T-helper 2 cell treated with Interferon-gamma antibody and Interleukin-4, amounts not matched to agents 5 μg/mL and 100 μg/mL, for 36 hours (primary cell): ENCODE measurements at places on chromosomes 2 and 18.

GRCh38 chr2:206260188-206261012, 14.1 kb upstream of the ZDBF2 start:
- DNase-seq: no peak

GRCh38 chr2:218897394-218898108, 16.9 kb downstream of the WNT10A start:
- DNase-seq: peak; percentile 38

GRCh38 chr2:31227711-31228125, 6.2 kb upstream of the EHD3 start:
- DNase-seq: no peak

DNA sequence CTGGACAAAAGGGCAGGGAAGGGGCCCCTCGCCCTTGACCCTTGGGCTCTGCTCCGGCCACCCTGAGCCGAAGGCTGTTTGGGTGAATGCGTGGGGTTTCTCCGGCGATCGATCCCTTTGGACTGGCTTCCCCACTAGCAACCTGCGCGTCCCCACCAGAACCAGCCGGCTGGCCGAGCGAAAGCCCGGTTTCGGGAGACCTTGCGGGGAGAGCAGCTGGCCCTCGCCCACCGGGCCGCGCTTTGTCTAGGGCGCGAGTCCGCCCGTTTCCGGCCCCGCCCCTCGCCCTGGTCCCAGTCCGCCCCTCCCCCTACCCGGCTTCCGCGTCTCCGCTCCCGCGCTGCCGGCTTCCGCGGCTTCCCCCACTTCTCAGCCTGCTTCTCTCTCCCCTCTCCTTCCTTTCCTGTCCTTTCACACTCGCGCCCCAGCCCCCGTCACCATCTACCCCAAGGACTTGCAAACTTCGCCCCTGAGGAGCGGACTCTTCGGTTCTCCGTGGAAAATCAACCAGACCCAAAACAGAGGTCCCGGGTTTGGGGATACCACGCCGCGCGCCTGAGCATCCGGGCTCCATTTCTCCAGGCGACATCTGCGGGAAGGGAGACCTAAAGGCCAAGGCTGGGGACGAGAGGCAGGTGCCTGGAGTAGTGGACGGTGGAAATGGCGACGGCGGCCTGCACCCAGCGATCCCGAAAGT, 48.0 kb upstream of the ATP6V1B1 start:
- DNase-seq: peak; percentile 42

GRCh38 chr2:30031184-30031583, 109.8 kb upstream of the ALK start:
- DNase-seq: no peak

DNA sequence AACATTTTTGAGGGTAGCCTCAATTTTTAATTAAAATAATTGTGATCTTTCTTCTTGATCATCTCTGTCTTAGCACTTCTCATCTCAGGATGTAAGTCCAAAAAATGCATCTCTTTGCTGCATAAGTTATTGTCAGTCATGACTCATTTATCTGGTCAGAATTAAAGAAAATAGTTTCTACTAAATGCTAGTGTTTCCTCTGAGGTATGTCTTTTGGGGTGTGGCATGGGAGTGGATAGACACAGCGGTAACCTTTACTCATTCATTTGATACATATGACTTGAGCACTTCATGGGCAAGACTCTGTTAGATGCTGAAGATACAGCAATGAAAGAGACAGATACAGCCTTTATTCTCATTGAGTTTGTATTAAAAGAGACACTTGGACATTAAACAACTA, 284.7 kb downstream of the IRS1 start:
- no peak for DNase-seq

- no peak for DNase-seq
Observed at GRCh38 chr18:379681-380330, 112.0 kb upstream of the THOC1 start.

DNA sequence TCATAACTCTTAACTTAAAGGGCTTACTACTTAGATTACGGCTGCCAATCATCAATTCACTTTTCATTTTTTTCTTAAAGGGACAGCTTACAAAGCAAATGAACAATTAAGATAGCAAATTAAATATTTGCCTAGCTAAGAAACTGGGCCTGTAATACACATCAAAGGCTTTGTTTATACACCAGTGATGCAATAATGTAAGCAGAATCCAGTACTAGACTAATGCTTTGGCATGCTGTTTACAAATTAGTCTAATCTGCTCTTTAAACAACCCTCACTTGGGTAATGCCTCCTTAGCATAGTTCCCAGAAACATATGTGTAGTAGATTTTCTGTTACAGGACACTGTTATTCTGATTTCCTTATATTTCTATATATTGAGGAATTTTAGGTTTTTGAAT, 105.8 kb downstream of the ARHGAP28 start:
- no peak for DNase-seq

- no peak for DNase-seq
Observed at GRCh38 chr2:100623930-100624329, 61.1 kb downstream of the PDCL3 start.

DNA sequence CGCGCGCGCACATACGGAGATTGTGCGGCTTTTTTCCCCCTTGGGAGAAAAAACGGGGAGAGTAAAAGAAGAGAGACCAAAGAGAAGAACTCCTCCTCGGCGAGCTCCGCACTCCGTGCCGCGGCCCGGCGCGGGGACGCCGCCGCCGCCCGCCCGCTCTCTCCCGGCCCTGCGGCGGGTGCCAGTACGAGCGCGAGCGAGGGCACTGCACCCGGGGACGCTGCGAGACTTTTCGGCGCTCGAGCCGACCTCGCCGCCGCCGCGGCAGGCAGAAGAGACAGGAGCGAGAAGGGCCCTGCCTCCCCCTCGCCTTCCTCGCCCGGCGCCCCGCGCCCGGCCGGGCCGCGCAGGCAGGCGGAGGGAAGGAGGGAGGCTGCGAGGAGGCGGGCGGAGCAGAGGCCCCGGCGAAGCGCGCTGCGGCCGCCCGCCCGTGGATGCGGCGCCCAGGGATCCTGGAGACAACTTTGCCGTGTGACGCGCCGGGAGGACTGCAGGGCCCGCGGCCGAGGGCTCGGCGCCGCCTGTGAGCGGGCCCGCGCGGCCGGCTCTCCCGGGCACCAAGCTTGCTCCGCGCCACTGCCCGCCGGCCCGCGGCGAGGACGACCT, 857 bp upstream of the INHBB start:
- no peak for DNase-seq

GRCh38 chr2:135664623-135665068, 77.0 kb upstream of the UBXN4 start:
- no peak for DNase-seq

DNA sequence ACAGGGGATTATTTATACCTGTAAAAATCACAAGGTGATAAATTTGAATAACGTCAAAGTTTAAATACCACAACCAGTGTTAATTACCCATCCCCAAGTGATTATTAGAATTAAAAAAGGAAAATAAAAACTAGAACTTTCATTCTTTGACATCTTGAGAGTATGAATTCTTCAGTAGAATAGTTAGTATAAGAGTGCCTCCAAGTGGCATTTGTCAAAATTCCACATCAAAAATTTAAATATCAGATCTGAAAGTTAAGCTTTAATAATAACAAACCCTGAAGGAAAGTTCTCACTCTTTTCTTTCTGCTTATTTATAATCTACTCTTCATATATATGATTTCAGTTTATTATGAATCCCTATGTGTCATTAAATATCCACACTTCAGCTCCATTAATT, 273.7 kb upstream of the KYNU start:
- no peak for DNase-seq
